Cardiac muscle cell (in vitro differentiated cells and primary cell): ENCODE measurements at places on chromosomes 4 and X.

DNA sequence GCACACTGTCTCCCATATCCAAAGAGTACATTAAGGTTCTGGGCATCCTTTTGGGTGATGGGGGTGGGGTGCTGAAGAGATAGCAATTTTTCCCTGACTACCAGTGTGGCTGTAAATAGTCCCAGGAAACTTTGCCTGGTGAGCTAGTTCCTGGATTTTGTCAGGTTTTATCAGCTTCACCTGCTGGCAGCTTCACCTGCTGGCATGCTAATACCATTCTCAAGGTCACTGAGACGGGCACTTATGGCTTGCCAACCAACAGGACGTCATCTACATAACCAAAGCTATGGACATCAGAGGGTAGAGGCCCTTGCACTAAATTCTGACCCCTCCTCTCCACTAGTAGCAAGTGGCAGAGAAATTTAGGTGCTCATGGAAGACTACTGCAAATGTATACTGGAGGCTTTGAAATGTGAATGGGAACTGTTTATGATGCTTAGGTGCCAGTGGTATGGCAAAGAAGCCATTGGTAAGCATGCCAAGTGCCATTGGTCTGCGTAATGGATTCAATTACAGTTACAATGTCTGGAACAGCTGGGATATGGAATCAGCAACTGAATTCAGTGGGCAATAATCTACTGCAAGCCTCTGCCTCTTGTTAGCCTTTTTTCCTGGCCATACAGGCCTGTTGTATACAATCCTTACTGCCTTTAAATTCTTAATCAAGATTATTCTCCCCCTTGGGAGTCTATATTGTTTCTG lies 71.6 kb upstream of the SH3RF1 start:
- no peak overlapping the region for H3K4me3 ChIP-seq
- no peaks in the 10 kb centered on the region for H3K4me1 ChIP-seq
- DNase-seq = no peak

GRCh38 chr4:175460414-175460813 lies 351.6 kb downstream of the GPM6A start:
- no peaks in the 10 kb centered on the region for H3K36me3 ChIP-seq
- H3K4me1 ChIP-seq = no peaks in the 10 kb centered on the region
- H3K27ac ChIP-seq = no peak overlapping the region
- no peaks in the 10 kb centered on the region for H3K27me3 ChIP-seq
- DNase-seq = no peak

DNA sequence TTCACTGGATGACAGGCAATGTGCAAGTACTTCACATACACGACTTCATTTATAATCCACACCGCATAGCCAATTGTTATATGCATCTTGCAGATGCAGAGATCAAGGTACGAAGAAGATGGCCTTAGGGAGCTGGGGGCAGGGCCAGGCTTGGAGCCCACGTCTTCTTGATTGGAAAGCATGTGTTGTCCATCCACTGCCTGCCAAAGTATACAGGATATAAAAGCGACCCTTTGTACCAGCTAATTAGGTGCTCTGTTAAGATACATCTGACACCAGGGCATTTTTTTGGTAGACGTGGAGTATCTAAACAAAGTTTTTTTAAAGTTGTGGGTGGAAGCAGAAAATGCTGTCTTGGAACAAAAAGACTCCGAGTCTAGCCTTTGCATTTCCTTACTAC lies 1.4 kb downstream of the C4orf36 start:
- no peaks in the 10 kb centered on the region for H3K27me3 ChIP-seq
- DNase-seq = no peak
- no peaks in the 10 kb centered on the region for H3K36me3 ChIP-seq
- H3K4me3 ChIP-seq = no peak overlapping the region

GRCh38 chr4:3683744-3684421 lies 82.3 kb upstream of the ADRA2C start:
- no peak overlapping the region for H3K4me3 ChIP-seq
- DNase-seq = no peak
- H3K27ac ChIP-seq = no peak overlapping the region
- H3K36me3 ChIP-seq = no peaks in the 10 kb centered on the region

GRCh38 chr4:8765084-8765483 lies 106.6 kb downstream of the HMX1 start:
- H3K36me3 ChIP-seq = no peaks in the 10 kb centered on the region
- no peak overlapping the region for H3K4me3 ChIP-seq
- DNase-seq = no peak
- H3K27ac ChIP-seq = no peak overlapping the region
- H3K4me1 ChIP-seq = no peaks in the 10 kb centered on the region
- no peaks in the 10 kb centered on the region for H3K27me3 ChIP-seq

DNA sequence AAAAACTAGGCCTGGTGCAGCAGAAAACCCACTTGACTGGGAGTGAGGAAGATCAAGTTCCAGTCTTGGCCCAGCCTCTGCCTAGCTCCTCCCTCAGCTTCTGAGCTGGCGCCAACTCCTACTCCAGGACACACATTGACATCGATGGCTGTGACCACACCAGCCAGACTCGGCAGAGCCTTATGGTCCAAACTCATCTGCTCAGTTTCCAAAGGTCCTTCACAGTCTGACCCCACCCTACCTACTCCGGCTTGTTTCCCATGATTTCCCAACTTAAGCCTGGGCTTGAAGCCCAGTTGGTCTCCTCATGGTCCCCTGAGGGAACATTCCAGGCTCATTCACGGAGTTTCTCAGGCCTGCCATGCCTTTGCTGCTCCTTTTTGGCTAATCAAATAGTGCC lies 10.1 kb downstream of the ELF4 start:
- H3K36me3 ChIP-seq = no peaks in the 10 kb centered on the region
- no peak overlapping the region for H3K27ac ChIP-seq
- DNase-seq = peak; percentile 91
- H3K27me3 ChIP-seq = no peaks in the 10 kb centered on the region
- no peaks in the 10 kb centered on the region for H3K4me1 ChIP-seq
- no peak overlapping the region for H3K4me3 ChIP-seq

DNA sequence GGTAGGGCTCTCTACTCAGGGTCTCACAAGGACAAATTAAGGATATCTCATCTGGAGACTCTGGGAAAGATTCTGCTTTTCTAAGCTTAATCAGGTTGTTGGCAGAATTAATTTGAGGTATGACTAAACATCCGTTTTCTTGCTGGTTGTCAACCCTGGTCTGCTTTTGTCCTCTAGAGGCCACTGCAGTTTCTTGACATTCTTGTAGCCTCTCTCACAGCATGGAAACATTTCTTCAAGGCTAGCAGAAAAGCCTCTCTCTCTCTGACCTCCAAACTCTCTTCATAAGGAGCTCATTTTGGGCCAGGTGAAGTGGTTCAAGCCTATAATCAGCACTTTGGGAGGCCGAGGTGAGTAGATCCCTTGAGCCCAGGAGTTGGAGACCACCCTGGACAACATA lies 749.5 kb upstream of the PCDH7 start:
- no peaks in the 10 kb centered on the region for H3K27me3 ChIP-seq
- no peaks in the 10 kb centered on the region for H3K4me1 ChIP-seq
- H3K27ac ChIP-seq = no peak overlapping the region

DNA sequence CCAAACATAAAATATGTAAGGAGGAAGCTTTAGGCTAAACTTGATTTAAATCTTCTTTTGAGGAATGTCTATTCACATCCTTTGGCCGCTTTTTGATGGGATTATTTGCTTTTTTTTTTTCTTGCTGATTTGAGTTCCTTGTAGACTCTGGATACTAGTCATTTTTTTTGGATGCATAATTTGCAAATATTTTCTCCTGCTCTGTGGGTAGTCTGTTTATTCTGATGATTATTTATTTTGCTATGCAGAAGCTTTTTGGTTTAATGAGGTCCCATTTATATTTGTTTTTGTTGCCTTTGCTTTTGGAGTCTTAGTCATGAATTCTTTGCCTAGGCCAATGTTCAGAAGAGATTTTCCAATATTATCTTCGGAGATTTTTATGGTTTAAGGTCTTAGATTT lies 144.9 kb downstream of the MAGEC2 start:
- no peak for DNase-seq
- no peaks in the 10 kb centered on the region for H3K27me3 ChIP-seq
- H3K36me3 ChIP-seq = no peaks in the 10 kb centered on the region
- H3K27ac ChIP-seq = no peak overlapping the region
- H3K4me3 ChIP-seq = no peak overlapping the region

GRCh38 chr4:26325191-26325590 lies 4.4 kb downstream of the RBPJ start:
- peak; percentile 50 for DNase-seq
- H3K36me3 ChIP-seq = no peaks in the 10 kb centered on the region
- H3K4me3 ChIP-seq = no peak overlapping the region

DNA sequence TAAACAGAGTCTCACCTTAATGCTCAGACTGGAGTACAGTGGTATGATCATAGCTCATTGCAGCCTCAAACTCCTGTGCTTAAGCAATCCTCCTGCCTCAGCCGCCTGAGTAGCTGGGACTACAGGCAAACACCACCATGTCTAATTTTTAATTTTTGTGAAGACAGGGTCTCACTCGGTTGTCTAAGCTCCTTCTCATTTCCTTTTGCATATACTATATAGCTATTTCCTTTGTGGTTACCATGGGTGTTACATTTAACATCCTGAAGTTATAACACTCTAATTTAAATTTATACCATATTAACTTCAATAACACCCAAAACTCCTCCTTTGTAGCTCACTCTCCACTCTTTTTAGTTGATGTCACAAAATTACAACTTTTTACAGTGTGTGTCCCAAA lies 114.3 kb downstream of the DCK start:
- no peaks in the 10 kb centered on the region for H3K4me1 ChIP-seq
- H3K4me3 ChIP-seq = no peak overlapping the region
- DNase-seq = no peak
- H3K27me3 ChIP-seq = no peaks in the 10 kb centered on the region
